ENCODE measurements at places on chromosomes 3 and 15.

DNA sequence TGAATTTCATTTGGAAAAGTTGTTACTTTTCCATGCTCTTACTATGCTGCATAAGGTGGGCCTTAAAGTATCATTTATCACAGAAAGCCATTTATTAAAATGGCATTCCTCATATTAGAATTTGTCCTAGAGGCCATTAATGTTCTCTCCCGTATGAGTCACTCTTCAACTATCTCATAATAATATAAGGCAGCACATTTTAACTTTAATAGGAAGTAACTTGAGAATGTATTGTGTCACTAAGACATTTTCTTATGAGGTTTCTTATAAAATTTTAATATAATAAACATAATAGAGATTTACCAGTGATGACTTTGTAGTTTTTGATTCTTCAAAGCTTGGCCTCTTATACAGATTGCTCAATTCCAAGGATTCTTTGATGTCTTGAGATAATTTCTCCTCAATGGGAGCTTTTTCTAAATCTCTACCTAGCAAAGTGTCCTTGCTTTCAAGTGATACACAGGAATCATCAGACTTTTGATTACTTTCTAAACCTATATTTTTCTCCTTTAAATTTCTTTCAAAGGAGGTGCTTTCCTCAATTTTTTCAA lies 74.7 kb downstream of the ZBBX start:
- DNase-seq, result no peak

- no peak for DNase-seq
Measured at GRCh38 chr3:128864351-128864811, 15.0 kb upstream of the ACAD9 start.

- DNase-seq, result no peak
Measured at GRCh38 chr15:69480932-69481331, 28.3 kb downstream of the RPLP1 start.

DNA sequence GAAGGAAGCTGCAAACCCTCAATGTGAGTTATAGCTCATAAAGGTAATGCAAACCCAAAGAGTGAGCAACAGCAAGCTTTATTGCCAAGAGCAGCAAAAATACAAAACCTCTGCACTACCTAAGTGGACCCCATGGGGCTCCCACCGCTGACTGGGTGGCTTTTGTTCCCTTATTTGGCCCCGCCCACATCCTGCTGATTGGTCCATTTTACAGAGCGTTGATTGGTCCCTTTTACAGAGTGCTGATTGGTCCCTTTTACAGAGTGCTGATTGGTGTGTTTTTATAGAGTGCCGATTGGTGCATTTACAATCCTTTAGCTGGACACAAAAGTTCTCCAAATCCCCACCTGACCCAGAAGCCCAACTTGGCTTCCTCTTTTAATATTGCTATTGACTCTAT lies 154.5 kb upstream of the NSMCE3 start:
- DNase-seq, result no peak

- DNase-seq, result no peak
Measured at GRCh38 chr3:78993375-78993774, 774.4 kb downstream of the ROBO1 start.

GRCh38 chr3:29011966-29012365 lies 268.9 kb upstream of the RBMS3 start:
- DNase-seq, result no peak

GRCh38 chr3:10669490-10670048 lies 146.5 kb upstream of the SLC6A11 start:
- no peak for DNase-seq

- peak; percentile 75 for DNase-seq
Measured at GRCh38 chr3:57755368-57755675, 787 bp upstream of the SLMAP start.

GRCh38 chr3:3800080-3800455 lies 837 bp downstream of the LRRN1 start:
- no peak for DNase-seq

GRCh38 chr3:126438186-126438585 lies 37.5 kb downstream of the ZXDC start:
- no peak for DNase-seq

DNA sequence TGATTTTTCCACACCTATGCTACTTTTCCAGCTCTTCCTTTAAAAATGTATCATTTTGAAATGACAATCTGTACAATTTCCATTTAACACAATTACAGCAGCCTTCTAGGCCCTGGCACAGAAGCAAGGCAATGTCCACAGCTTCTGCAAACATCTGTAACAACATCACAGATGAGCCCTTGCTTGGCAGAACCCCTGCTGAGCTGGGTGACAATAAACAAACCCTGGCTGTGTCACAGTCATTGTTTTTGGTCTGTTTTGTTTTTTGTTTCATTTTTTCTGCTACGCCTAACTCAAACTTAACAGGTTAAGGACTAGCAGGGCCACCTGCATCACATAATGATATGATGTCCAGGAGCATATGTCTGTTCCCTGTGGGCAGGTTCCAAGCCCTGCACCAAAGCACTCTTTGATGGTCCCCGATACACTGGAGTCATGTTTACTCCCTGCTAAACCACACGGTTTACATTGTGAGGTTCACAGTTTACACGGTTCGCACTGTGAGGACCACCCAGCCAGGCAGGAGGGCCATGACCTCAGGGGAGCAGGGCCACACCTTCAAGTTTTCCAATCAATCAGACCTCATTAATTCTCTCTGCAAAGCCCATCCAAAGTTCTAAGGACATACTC lies 186.8 kb upstream of the CHRNA7 start:
- no peak for DNase-seq

GRCh38 chr15:62079594-62079993 lies 12.8 kb downstream of the C2CD4A start:
- no peak for DNase-seq

GRCh38 chr15:99452010-99452409 lies 113.8 kb upstream of the MEF2A start:
- no peak for DNase-seq

GRCh38 chr3:59106085-59106648 lies 56.3 kb upstream of the CFAP20DC start:
- DNase-seq, result no peak

DNA sequence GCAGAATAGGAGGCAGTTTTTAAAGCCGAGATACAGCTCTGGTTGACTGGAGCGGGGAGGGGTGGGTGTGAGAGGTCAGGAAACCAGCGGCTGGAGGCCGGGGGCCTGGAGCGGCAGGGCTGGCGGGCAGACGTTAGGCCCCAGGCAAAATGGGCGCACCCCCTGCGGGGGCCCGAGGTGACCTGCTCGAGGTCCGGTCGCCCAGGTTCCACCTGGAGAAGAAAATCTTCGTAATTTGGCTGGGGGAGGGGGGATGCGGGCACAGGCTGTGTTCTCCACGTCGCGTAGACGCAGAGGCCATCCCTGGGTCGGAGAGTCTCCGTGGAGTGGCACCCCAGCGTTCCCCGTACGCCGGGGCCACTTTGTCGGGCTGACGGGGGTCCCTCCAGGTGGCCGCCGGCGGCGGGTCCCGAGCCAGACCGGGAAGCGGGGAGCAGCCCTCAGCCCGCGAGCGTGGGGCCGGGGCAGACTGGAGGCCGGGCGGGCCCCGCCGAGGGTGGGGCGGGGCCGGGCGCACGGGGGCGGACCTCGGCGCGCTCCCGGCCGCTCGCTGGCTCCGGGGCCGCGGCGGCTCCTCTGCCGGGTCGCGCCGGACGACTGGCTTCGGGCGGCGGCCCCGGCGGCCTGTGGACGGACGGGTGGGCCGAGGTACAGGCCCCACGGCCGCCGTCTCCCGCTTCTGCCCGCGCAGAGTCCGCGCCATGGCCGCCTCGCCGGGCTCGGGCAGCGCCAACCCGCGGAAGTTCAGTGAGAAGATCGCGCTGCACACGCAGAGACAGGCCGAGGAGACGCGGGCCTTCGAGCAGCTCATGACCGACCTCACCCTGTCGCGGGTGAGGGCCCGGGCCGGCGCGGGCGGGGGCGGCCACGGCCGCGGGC lies at the start of gene CRTC3:
Gene CRTC3, plus strand, starts transcription at position 553 of the 879 bp plus-strand sequence. Its CDS starts 149 bp downstream, at position 702.
- peak; percentile 57 for DNase-seq
